ENCODE measurements at places on chromosomes 12 and 14.

GRCh38 chr12:31326736-31327659 lies 1.0 kb upstream of the SINHCAF start:
- DNase-seq: no peak

- no peak for DNase-seq
These were observed 44.6 kb upstream of the PTGDR start for GRCh38 chr14:52222901-52223300.

DNA sequence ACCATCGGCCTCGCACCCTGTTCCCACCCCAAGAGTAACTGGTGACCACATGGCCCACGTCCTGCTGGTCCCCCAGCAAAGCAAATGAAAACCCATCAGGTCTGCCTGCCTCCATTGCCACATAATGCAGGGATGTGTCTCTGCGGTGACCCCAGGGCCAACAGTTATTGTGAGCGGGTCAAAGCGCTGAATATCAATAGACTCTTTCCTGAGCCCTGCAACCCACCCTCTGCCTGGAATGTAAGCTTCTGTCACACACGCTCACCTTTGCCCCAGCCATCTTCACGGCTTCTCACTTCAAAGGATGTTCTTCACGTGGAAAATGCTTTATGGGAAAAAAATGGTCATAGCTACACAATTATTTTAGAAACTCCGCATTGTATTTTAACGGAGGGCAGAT lies 63.9 kb downstream of the FZD10 start:
- no peak for DNase-seq

GRCh38 chr12:102917026-102917787 lies at the start of gene PAH:
PAH (minus strand) TSS chr12:102917244; CDS start chr12:102917130, 114 bp downstream.
- no peak for DNase-seq

DNA sequence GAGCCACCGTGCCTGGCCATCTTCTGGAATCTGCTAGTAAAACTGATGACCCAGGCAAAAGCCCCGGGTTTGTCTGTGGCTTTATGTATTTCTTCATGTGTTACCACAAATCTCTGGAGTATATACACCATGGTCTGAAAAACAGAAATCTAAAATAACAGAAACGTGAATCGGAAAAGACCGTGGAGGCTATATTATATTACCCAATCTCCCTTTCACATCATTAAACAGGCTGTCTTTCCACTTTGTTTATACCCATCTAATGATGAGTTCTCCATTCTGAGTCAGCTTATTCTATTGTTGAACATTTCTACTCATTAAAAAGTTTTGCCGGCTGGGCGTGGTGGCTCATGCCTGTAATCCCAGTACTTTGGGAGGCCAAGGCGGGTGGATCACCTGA lies 9.5 kb upstream of the AJUBA start:
- DNase-seq: no peak

Data from Panc1 (cell line).